ENCODE measurements at places on chromosomes 6 and 20. TPM values are rescaled to one million over a fixed set of nuclear protein-coding genes. Genes with fewer than 3 reads are reported as not detected.

The OR11A1 gene
- total RNA-seq: not detected

The B3GALT4 gene
- total RNA-seq: 3.0 TPM

The TULP1 gene
- not detected for total RNA-seq

- DNase-seq: no peak
Measured at GRCh38 chr6:168920289-168920688, 333.4 kb downstream of the THBS2 start.

DNA sequence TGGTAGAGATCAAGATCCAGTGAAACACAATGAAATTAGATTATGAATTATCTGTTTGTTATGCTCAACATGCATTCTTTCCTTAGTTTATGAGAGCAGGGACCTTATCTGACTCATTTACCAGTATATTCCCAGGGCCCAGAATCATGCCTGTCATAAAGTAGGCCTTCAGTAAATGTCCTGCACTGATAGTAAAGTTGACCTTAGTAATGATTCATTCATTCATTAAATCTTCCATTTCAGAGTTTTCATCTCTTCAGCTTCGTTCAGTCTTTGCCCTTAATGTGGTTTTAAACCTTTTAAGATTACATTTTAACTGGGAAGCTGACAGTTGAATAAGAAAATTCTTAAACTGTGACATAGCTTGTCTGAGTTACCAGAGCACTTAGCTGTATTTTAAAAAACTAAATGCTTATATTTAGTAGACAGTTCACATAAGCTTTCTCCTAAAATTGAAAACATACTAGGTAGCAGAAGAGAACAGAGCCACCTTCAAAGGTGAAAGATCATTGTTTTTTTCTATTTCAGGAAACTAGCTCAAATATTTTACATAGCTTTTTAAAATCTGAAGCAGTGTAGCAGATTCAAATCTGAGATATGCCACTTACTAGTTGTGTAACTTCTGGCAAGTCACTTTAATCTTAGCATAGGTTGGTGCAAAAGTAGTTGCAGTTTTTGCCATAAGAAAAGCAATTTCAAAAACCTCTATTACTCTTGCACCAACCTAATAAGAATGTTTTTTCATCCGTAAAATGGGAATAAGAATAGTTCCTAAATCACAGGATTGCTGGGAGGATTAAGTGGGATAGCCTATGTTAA, 41.4 kb downstream of the MCM8 start:
- peak; percentile 48 for DNase-seq

GRCh38 chr6:108566406-108566805, 5.7 kb downstream of the FOXO3 start:
- DNase-seq: no peak

GRCh38 chr20:42492290-42492689, 697.4 kb downstream of the PTPRT start:
- DNase-seq: no peak

DNA sequence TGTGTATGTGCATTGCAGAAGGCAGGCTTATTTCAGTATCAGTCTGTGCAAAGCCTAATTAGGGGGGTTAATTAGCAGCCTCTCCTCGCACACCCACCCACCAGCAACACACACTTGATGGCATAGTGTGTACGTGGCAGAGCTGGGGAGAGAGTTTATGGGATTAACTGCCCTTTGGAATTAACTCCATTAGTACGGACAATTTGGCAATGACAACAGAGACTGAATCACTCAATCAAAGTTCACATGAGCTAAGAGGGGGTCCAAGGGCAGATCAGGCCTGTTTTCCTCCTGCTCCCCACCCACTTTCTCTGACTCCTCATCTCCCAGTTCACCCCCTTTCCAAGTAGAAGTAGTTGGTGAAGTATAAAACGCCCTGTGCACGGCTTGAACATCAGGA, 69.5 kb downstream of the LRFN2 start:
- DNase-seq: no peak

- no peak for DNase-seq
Measured at GRCh38 chr6:19303383-19303782, 533.8 kb upstream of the ID4 start.

- DNase-seq: no peak
Measured at GRCh38 chr6:82138075-82138791, 109.3 kb downstream of the IBTK start.
